Omental fat pad (tissue), 4 donors: ENCODE measurements at places on chromosomes 5 and 9. TPM values are rescaled to one million over a fixed set of nuclear protein-coding genes. Genes with fewer than 3 reads are reported as not detected.

DNA sequence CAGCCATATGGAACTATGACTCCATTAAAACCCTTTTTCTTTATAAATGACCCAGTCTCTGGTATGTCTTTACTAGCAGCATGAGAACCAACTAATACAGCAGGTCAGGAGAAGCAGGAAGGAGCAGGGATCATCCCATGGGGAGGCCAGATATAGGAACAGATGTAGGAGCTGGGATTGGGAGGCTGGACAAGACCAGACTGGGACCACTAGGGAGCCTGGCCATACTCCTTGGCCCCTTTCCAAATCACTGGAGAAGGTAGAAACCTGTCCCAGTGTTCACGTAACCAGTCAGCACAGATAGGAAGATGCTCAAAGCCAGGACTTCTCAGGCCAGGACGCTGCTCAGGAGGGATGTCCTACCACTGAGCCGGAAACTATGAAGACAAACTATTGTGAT, 95.5 kb downstream of the LMX1B start:
- no peak for DNase-seq

GRCh38 chr5:131393498-131393968, 129.7 kb downstream of the CDC42SE2 start:
- no peak for DNase-seq

Gene CYLC2
- total RNA-seq: not detected

DNA sequence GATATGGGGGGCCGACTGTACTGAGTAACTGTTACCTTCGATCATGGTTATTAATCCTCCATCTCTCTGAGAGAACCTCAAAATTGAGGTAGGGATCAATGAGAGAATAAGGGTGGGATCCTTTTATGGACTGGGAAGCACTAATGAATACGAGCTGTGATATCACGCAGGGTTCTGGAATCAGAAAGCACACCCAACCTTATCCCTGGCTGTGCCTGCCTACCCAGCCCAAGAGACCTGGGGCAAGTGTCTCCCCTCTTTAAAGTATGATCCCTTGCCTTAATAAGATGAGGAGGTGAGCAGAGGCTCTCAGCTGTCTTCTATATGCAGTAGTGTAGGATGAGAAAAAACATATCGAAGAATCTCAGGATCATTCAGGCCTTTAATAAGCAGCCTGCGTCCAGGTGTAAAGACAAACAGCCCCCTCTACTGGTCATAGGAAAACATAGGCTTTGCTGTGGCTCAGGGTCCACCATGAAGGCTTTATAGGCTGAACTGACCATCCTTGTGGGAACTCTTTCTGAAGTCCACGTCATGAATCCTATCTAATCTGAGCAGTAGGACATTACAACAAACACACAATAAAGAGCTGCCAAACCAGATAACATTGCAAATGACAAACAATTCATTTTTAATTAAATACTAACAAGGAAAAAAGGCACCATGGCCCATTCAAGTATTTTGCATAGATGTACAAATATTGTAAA, 16.8 kb downstream of the NIPAL4 start:
- DNase-seq: no peak

Gene POU5F2
- 6.5 TPM for total RNA-seq

- DNase-seq: no peak
Observed at GRCh38 chr5:173590436-173591055, 25.9 kb downstream of the BOD1 start.

DNA sequence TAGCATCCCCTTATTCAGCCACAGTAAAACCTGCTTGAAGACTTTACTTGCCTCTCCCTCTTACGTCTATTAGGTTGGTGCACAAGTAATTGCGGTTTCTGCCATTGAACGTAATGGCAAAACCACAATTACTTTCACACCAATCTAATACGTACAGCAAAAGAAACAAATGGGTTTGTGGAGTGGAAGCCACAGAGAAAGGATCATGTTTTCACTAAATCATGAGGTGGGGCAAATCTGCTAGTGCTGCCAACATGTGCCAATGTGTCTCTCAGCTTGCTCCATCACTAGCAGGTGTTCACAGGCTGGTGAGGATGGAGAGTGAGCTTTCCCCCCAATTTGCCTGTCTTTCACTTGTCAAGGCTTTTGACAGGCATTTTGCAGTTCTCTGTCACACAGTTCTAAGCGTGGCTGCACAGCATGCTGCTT, 15.9 kb downstream of the DMAC1 start:
- no peak for DNase-seq

DNA sequence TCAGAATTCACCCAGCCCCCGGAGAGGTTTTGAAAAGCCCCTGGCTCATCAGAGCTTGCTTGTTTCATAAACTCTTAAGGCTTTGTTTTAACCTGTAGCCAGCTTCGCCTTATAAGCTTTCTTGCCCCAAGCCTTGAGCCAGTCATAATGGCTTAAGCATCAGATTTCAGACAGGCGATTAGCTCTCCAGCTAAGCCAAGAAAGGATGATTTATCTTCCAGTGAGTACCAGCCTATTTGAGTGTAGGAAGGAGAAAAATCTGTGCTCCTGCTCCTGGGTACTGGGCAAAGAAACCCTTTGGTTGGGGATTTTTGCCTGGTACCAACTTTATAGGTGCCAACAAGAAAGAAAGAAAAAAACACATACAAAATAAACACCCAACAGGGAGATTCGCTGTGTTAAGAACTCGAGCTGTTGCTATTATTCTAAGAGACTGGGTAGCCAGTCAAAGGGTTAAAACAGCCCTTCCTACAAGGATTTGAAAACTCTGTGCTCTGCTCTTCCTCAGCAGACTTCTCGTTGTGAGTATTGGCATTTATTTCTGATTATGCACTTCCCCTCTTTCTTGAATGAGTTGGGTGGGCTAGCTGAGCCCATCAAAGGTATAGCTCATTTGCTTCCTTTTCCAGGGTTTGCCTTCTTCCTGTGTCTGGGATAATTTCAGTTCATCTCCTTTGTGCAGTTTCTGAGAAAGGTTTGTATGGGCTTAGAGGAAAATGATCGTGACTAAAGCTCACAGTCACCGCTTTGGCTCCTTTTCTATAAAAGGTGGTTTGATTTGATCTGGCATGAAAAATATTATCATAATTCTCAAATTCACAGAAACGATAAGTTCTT, 157.2 kb upstream of the DMRT1 start:
- DNase-seq: no peak

Gene CA9
- not detected for total RNA-seq

Gene ATP10B
- total RNA-seq: 0.12 TPM

DNA sequence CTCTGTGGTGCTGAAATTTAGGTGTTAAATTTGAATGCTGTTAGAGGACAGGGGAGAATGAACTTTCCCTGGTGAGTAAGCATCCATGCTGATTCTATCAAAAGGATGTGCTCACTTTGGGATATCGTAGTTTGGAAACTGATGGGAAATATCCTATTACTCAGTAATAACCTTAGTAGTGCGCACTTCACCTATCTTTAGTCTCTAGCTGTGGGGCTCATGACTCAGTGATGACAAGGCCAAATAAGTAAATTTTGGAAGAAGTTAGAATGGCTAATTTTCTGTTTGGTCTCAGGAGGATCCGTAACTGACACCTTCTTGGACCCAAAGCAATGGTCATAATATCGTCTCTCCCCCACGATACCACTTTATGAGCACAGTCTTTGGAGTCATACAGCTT, 448.4 kb downstream of the PSAT1 start:
- no peak for DNase-seq

- DNase-seq: no peak
Observed at GRCh38 chr9:14309403-14309802, 4.5 kb downstream of the NFIB start.
